ENCODE measurements at places on chromosomes 4 and X.

DNA sequence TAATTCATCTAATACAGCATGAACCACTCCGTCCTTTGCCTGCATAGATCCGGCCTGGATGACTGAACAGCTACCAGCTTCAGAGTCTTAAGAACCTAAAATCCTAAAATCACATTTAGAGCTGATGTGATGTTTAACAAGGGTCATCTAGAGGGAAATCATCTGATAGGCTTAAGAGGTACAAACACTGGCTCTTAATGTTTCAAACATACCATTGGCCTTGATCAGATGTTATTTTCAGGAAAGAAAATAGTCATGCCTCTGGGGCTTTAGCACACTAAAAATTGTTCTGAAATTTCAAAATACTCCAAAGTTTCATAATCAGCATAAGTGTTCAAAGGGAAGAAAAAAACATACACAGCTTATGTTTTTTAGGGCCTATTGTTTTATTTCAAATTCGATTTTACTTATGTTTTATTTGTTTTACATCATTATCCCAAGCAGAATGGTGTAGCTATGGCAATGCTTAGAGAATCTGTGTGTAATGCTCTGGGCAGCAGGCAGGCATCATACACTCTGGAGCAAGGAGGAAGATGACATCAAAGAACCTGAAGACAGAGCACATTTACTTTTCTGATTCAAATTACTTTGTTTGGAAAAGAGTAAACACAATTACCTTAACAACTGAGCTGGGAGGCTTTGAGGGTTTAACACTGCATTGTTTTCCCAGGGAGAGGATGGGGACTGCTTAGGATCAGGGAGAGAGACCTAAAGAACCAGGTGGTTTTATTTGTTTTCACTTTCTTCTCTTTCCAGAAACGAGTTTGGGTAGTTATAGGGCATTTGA is 25.3 kb upstream of the LEF1 start:
- DNase-seq, result no peak

DNA sequence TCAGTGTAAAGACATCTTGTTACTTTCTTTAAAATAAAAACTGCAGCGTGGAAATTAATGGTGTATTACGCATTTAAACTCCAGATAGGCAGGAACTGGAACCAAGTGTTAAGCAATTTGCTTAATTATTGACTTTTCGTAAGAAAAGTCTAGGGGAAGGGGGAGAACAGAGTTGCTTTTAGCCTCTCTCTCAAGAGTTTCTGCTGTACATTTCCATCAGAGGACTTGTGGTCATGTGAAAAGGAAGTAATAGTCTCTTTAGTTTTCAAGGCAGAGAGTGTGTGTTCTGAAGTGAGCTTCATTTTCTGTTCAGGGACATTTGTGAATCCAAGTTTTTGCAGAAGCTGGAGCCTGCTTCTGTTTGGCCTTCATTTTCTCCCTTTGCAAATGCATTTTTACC is 127.2 kb downstream of the UBE2K start:
- no peak for DNase-seq

DNA sequence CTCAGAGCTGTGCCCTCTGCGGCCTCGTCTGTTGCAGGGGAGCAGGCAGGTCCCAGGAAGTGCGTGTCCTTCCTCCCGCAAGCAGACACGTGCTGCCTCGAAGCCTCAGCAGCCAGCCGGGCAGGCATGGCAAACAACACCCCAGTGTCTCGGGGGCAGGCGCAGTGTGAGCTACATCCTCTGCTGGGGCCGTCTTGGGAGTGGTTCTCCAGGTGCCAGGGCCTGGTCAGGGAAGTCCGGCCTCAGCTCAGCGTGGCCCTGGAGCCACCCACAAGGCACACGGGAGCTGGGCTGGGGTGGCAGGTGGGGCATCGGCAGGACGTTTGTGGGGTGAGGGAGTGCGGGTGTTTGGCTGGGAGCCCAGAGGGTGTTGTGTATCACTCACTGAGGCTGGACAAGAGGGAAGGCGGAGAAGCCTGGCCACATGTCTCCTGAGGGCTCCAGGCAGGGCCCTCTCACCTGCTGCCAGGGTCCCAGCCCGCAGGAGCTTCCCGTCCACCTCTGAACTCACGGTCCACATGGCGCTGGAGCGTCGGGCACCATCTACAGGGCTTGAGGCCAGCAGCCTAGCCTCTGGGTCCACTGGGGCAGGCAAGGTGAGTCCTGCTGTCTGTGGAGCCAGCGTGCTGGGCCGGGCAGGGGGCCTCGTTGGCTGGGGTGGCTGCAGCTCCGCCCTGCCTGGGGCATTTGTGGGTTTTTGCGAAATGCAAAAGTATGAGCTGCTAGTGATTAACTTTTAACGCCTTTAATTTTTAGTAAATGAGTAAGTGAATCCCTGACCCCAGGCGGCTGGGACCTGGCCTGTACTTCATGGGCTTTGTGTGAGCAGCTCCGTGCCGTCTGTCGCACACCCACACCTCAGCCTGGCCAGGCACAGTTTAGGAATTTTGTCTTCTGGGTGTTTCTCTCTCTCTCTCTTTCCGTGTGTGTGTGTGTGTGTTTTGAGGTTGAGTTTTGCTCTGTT is 17.3 kb upstream of the UVSSA start:
- no peak for DNase-seq

- DNase-seq, result no peak
Measured at GRCh38 chr4:22478426-22478825, 37.4 kb downstream of the ADGRA3 start.

- DNase-seq, result no peak
Measured at GRCh38 chr4:127250577-127250976, 382.2 kb upstream of the INTU start.

DNA sequence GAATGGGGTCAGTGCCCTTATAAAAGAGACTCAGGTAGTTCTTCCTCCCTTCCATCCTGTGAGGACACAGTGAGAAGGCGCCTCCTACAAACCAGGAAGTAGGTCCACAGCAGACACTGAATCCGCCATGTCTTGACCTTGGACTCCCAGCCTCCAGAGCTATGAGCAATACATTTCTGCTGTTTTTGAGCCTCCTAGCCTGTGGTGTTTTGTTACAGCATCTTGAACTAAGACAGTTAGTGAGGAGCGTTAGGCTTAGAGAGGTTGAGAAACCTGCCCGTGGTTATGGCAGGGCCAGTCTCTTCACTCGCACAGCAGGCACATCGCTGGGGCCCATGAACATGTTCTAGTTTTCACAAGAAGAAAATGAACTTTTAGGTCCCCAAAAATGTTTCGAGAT is 19.7 kb downstream of the SHROOM2 start:
- DNase-seq, result no peak

GRCh38 chr4:9942921-9943600 is 78.2 kb downstream of the SLC2A9 start:
- no peak for DNase-seq

GRCh38 chr4:45423896-45424295 is 697.5 kb upstream of the GNPDA2 start:
- no peak for DNase-seq

DNA sequence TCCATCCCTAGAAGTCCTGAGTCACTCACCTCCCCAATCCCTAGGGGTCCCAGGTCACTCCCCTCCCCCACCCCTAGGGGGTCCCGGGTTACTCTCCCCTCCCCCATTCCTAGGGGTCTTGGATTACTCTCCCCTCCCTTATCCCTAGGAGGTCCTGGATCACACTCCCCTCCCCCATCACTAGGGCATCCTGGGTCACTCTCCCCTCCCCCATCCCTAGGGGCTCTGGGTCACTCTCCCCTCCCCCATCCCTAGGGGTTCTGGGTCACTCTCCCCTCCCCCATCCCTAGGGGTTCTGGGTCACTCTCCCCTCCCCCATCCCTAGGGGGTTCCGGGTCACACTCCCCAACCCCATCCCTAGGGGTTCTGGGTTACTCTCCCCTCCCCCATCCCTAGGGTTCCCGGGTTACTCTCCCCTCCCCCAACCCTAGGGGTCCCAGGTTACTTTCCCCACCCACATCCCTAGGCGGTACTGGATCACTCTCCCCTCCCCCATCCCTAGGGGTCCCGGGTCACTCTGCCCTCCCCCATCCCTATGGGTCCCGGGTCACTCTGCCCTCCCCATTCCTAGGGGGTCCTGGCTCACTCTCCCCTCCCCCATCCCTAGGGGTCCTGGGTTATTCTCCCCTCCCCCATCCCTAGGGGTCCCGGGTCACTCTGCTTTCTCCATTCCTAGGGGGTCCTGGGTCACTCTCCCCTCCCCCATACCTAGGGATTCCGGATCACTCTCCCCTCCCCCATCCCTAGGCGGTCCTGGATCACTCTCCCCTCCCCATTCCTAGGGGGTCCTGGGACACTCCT is 2.1 kb downstream of the ASMTL start:
- peak; percentile 73 for DNase-seq

- DNase-seq, result no peak
Measured at GRCh38 chr4:23500894-23501449, 388.9 kb downstream of the PPARGC1A start.

DNA sequence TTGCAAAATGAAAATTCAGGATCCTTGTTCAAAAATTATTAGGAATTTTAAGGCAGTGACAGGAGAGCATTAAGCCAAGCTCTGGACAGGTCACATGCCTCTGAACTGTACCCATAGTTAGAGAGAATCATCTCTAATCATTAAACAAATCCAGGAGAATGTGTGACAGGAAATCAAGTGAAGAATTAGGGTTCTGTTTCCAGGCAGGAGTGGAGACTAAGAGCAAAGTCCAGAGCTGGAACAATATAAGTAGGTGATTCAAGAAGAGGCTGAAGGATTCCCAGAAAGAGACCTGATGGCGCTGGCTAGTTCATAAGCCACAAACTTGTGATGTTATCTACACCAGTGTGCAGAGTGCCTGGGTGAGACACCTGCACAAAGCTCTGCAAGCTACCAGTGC is 104.6 kb upstream of the PRKG2 start:
- DNase-seq, result no peak

DNA sequence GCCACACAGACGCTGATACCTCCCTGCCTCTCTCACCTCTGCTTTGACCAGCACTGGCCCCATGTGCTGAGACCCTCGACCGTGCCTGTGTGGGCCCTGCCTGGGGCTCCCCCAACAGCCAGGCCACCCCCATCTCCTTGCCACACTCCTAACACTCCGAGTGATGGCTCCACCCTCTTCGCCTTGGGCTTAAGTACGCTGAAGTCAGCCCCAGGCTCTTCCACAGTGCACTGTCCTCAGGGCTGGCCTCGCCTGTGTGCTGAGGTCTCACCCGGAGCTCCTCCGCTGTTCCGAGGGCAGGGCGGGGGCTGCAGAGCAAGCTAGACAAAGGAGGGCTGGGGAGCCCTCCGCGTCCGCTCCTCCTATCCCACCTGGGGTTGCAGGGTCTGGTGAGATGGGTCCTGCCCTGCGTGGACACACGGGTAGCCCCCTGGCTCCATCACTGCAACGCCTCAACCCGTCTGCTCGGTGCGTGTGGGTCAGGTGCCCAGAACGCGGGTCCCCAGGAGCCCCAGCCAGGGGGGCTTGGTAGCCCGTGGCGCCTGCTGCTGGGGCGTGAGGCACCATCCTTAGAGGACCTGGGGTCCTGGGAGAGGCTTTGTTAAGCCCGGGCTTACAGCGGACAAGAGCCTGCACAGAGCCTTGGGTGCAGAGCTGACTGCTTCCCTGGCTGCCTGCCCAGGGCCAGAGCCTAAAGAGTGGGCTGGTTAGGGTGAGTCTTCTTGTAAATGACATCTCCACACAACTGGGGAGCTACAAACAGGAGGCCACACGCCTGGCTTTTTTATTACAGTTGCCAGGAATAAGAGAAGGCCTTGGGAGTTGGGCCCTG is 42.6 kb upstream of the NKX1-1 start:
- peak; percentile 50 for DNase-seq

Measured in coronary artery (tissue), 2 donors.